Body of pancreas (tissue), 4 donors: ENCODE measurements at places on chromosomes 1 and 21.

DNA sequence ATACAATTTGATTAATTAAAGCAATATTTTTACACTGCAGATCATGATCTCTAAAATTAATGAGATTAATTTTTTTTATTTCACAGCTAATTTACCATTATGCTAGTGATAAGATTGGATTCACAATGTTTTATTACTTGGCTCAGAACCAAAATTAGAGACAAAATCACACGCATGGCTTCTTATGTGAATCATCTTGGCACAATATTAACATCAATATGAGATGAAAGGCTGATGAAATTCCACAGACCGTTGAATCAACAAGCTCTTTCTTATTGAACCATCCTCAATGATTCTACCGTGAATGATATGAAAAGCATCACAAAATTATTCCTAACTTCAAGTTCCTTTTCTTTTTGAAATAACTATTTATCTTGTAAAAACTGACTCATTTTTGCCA, 544.9 kb downstream of the KCNT2 start:
- DNase-seq: no peak

DNA sequence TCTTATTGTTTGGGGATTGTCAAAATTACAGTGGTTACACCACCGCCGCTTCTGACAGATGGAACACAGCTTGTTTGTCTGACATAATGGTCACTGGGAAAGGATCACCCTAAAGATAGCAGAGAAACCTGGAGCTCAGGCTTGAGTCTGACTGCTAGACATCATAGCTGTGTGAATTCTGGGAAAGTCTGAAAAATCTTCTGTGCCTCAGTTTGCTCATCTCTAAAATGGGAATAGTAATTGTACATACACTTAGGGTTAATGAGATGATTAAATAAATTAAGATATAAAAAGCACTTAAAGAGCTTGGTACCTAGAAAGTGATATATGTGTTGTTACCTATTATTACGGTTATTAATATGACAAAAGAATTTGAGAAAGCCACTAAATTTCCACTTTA, 39.7 kb upstream of the NRIP1 start:
- no peak for DNase-seq

DNA sequence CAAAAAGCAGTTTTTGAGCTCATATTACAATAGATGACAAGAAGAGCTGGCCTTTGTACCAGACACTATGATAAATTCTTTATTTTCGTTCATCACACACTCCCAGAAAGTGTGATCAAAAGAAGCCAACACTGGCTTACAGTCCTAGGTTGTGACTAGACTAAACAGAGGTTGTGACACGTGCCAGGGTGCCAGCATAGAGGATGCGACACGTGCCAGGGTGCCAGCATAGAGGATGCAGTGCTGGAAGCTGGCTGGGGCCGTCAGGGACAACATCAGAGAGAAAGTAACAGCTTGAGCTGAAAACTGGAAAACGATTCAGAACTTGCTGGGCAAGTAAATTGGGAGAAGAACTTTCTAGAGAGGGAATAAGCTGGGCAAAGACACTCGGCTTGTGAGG, 2.2 kb downstream of the MTARC1 start:
- no peak for DNase-seq

DNA sequence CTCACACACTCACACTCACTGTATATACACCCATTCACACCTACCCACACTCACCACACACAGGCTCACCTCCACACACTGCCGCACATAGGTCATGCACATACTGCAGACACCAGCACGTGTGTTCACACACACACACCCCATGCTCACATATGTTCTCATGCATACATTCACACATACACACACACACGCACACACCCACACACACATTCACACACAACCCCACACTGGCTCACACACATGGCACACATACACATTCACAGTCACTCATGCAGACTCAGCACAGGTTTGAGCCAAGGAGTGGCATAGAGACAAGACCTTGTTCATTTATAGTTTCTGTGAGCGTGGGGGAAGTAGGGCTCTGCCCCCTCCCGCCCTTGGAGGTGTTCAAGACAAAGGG, 41.1 kb upstream of the SLC30A1 start:
- no peak for DNase-seq

- no peak for DNase-seq
Observed at GRCh38 chr1:182262425-182262824, 129.2 kb downstream of the GLUL start.

GRCh38 chr1:9213956-9214355, 20.6 kb upstream of the H6PD start:
- no peak for DNase-seq

DNA sequence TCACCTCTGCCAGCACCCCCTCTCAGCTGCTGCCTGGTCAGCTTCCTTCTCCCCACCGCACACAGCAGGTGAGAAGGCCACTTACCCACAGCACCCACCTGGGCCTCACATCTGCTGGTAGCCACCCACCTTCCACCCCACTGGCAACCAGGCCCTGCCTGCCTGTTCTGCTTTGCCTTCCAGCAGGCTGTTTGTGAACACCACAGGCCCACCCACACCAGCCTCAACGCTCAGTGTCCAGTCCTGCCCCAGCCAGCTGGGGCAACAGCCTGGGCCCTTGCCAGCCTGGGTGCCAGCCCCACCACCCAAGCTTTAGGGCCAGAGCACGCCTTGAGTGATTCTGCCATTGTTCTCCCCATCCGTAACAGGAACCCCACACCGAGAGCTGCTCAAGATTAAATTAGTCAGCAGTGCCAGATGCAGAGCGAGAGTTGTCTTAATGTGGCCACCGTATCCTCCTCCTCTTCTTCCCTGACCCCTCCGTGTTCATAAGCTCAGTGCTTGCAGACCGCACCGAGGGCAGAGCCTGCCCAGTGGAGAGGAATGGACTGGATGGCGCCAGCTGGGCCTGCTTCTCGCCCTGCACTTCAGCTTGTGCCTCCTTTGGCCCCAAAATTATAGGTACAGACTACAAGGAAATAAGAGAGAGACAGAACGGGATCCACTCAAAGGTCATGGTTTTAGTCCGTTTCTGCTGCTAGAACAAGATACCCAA, 120.3 kb upstream of the COL6A1 start:
- no peak for DNase-seq

GRCh38 chr1:43425045-43425444, 28.7 kb downstream of the HYI start:
- DNase-seq: no peak

DNA sequence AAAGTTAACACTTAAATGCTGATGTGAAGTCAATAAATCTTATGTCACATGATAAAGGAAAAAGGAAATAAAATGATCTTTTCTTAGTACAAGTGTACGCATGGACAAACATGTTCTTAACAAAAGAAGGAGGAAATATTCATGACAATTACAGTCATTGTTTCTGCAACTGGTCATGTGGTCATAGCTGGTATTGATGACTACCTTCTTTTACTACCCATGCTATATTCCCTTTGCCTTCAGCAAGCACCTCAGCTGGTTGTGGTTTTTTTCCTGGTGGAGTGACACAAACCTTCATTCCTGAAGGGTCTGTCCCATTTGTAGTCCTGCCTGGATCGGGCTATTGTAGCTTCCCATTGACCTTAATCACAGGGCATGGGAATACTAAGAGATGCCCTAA, 23.4 kb upstream of the TSHB start:
- DNase-seq: no peak

GRCh38 chr1:14791654-14792053, 193.2 kb downstream of the KAZN start:
- no peak for DNase-seq

- DNase-seq: no peak
Observed at GRCh38 chr1:68217060-68217554, 15.2 kb downstream of the WLS start.

GRCh38 chr1:82920418-82921248, 1078.3 kb downstream of the TTLL7 start:
- no peak for DNase-seq

GRCh38 chr1:226408285-226409184, 642 bp upstream of the PARP1 start:
- no peak for DNase-seq

GRCh38 chr1:53326598-53327181, 1.2 kb downstream of the LRP8 start:
- peak; percentile 12 for DNase-seq

DNA sequence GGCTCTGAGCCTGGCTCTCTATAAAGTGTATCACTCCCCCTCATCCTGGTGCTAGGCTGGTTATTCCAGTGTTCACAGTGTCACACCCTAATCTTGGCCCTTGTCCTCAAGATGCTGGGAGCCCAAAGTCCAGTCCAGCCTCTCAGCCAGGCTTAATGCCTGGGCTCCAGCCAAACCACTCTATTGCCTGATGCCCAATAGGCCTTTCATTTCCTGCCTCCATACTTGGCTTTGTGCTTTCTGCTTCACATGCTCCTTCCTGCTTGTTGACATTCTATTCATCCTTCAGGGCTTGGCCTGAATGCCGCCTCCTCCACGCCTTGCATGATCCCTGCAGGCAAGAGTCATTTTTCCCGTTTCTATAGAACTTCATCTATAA, 1.7 kb downstream of the KLHDC8A start:
- peak; percentile 55 for DNase-seq

- no peak for DNase-seq
Observed at GRCh38 chr1:226717256-226717909, 21.7 kb downstream of the ITPKB start.

GRCh38 chr1:243882276-243882675, 32.2 kb upstream of the AKT3 start:
- no peak for DNase-seq
